Keratinocyte (primary cell): ENCODE measurements at places on chromosomes 3 and 15. TPM values are rescaled to one million over a fixed set of nuclear protein-coding genes. Genes with fewer than 3 reads are reported as not detected.
A peak's percentile ranks its signal among the peaks of the same experiment; 100 is the strongest.

DNA sequence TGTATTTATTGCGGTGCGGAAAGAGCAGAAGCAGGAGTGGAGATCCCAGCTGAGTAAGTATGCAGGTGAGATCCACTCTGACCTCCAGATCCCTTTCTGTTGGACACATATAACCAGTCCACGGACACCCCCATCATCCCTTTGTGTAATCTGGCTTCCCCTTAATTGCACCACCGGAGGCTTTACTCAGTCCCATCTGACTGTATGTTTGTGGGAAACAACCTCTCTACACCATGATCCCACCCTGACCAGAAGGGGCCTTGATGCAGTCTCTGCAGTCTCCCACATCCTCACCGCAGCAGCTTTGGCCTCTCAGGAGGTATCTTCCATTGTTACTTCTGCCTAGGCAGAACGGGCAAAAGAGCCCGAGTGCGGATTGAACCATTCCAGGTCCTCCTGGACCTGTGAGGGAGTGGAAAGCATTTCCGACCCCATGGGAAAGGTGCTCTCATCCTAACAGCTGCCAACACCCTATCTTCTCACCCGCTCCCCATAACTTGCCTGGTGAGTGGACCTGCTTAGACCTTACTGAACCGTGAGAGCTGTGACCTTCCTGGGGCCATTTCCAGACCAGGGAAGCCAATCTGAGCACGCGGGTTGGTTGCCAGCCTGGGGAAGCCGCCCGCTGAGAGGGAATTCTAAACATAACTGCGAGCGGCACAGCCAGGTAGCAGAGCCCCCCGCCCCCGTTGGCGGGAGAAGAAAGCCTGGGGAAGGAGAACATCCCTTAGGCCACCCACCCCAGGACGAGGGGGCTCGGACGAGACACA is 1.1 kb downstream of the SLCO2A1 start:
- no peaks in the 10 kb centered on the region for H3K36me3 ChIP-seq
- peaks cover 7% of the 10 kb centered on the region for H3K4me1 ChIP-seq
- H3K27me3 ChIP-seq, result peaks cover 43% of the 10 kb centered on the region
- DNase-seq, result no peak
- peak overlapping the region; percentile 44 for H3K4me3 ChIP-seq

The SLC15A2 gene
- 1.6 to 3.4 TPM (median 2.6 TPM) in 3 replicates for polyA plus RNA-seq

The GATM gene
- 0.53 to 1.2 TPM (median 0.60 TPM) in 3 replicates for polyA plus RNA-seq

DNA sequence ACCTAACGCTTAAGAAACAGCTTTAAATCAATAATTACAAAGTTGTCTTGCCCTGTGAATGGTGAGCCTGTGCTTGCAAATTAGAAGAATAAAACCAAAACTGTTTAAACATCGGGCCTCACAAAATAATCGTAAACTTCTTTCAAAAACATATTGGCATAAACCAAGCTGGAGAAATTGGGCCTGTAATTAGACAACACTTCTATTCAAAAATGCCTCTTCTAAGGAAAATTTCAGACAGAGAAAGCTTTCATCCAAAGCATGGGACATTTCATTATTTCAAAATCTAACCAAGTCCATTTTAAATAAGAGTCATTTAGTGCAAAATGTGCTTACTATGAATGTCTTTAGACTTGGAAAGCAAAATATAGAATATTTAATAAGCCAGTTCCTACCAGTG is 35.5 kb upstream of the GNB4 start:
- H3K36me3 ChIP-seq, result no peaks in the 10 kb centered on the region
- no peak overlapping the region for H3K27ac ChIP-seq
- DNase-seq, result no peak
- no peaks in the 10 kb centered on the region for H3K27me3 ChIP-seq
- H3K4me3 ChIP-seq, result no peak overlapping the region
- no peaks in the 10 kb centered on the region for H3K4me1 ChIP-seq

GRCh38 chr3:14289590-14290461 is 111.2 kb downstream of the LSM3 start:
- peaks cover 4% of the 10 kb centered on the region for H3K4me1 ChIP-seq
- DNase-seq, result no peak
- H3K27me3 ChIP-seq, result no peaks in the 10 kb centered on the region
- no peak overlapping the region for H3K4me3 ChIP-seq
- no peak overlapping the region for H3K27ac ChIP-seq

DNA sequence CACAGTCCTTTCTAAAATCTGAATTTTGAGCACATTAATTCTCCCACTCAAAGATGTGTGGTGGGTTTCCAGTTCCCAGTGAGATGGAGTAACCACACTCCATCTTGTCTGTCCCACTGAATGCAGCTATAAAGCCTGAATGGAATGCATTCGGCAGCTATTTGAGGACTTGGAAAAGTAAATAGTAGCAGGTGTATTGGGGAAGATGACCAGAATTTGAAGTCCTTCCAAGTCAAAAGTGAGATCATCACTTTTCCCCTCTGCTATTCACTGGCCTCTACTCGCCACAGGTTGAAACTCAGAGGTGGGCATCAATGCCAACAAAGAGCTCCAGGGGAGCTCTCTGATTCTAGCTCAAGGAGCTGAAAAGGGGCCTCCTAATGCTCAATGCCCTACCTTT is 8.1 kb upstream of the GNB5 start:
- H3K27me3 ChIP-seq, result no peaks in the 10 kb centered on the region
- H3K4me1 ChIP-seq, result no peaks in the 10 kb centered on the region
- H3K27ac ChIP-seq, result no peak overlapping the region
- no peaks in the 10 kb centered on the region for H3K36me3 ChIP-seq

The IL1RAP gene
- polyA plus RNA-seq, result 62.8 to 93.5 TPM (median 69.7 TPM) in 3 replicates

The SERINC4 gene
- polyA plus RNA-seq, result 0.05 to 0.14 TPM in 2 of 3 replicates, not detected in the other

The SNTN gene
- polyA plus RNA-seq, result not detected in 3 replicates

- peak overlapping the region; percentile 80 for H3K27ac ChIP-seq
- no peak overlapping the region for H3K4me3 ChIP-seq
Observed at GRCh38 chr3:128794067-128794768, 68.2 kb downstream of the RAB7A start.

The CPN2 gene
- not detected in 3 replicates for polyA plus RNA-seq

DNA sequence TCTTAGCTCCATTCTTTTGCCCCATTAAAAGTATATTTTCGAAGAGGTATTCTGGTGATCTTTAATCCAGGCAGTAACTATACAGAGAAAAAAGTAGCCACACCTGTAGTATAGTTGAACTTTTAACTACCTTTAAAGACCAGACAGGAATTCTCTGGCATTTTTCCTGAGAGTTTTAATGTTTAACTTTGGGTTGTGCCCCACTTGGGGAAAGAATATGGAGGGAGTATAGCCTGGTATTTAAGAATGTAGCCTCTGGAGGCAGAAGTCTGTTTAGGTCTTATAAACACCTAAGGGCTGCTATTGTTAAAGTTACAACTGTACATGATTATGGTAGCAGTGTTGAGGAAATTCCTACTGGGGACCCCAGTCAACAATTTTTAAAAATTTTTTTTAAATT is 19.3 kb downstream of the C3orf85 start:
- no peaks in the 10 kb centered on the region for H3K27me3 ChIP-seq
- no peaks in the 10 kb centered on the region for H3K36me3 ChIP-seq
- no peak overlapping the region for H3K4me3 ChIP-seq
- no peaks in the 10 kb centered on the region for H3K4me1 ChIP-seq

The ZNF660 gene
- 0.01 to 0.05 TPM (median 0.02 TPM) in 3 replicates for polyA plus RNA-seq

DNA sequence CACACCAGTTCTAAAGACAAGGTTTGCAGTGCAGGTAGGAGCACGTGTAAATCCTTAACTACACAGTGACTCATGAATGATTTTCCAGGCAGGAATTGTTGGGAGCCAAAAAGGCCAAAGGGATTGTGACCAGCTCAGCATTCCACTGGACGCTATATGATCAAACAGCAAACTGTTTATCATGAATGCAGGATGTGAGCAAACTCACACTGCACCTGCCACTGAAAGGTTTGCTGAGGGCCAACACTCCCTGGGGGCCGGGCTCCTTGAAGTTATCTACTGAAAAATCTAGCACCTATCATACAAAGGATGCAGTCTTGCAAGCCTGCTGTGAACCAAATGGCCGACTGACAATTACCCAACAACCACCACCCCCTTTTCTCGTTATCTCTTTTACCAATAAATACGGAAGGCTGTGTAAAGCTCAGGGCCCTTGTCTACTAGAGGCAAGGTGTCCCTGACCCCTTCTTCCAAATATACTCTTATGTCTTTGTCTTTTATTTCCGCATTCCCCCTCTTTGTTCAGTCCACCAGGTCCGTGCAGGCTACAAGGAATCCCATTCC is 11.5 kb upstream of the DNASE1L3 start:
- H3K36me3 ChIP-seq, result no peaks in the 10 kb centered on the region
- H3K27me3 ChIP-seq, result no peaks in the 10 kb centered on the region
- no peak overlapping the region for H3K4me3 ChIP-seq
- peak; percentile 69 for DNase-seq

The DBR1 gene
- polyA plus RNA-seq, result 9.9 to 16.2 TPM (median 14.0 TPM) in 3 replicates

The CYP1A2 gene
- polyA plus RNA-seq, result 0.04 to 0.09 TPM in 2 of 3 replicates, not detected in the other

- no peak overlapping the region for H3K27ac ChIP-seq
- no peak for DNase-seq
- no peaks in the 10 kb centered on the region for H3K36me3 ChIP-seq
Observed at GRCh38 chr3:49867871-49868321, 1.8 kb downstream of the CAMKV start.

DNA sequence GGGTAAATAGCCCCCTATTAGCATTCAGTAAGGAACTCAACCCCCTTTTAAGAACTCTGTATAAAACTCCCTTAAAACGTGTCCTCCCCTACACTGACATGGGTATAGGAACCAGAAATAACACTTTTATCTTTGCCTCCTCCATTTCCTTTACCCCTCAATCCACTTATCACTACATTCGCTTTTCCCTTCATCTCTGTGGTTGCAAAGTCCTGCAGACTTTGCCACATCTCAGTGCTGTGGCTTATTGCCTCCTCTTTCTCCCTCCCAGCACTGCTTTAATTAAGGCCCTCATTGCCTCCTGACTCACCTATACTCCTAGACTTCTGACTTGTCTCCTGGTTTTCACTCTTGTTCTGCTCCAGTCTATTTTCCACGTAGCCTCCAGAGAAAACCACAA is 94.3 kb upstream of the GADL1 start:
- H3K4me3 ChIP-seq, result no peak overlapping the region
- no peaks in the 10 kb centered on the region for H3K36me3 ChIP-seq
- H3K27me3 ChIP-seq, result no peaks in the 10 kb centered on the region
- H3K4me1 ChIP-seq, result no peaks in the 10 kb centered on the region
- no peak for DNase-seq

DNA sequence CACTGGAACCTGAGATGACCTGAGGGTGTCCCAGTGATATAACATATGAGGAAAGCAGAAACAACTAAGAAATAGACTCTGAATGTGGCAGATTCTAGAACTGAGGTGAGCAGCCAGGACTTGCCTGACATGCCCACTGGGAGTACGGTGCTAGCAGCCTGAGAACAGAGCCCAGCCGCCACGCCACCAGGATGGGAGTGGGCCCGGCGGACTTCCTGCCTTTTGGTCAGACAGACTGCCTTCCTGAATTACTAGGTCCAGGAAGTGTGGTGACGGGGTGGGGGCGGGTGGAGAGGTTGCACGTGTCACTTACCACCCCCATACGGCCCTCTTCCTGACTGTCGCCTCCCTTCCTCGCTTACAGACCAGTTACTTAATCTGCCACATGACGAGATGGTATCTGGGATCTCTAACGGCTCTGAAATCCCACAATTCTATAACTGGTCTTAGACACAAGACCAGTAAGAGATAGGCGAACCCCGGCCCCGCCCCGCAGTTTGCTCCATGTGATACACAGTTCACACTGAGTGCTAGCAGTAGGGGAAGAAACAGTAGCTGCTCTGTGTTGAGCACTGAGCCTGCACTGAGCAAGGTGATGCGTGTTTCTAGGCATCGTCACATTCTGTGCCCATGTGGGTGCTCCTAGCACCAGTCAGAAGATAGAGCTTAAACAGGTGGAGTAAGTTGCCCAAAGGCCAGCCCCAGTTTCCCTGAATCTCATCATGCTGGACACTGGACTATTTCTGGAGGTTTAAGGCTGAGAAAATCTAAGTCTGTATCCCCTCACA is 95.7 kb downstream of the CPN2 start:
- no peaks in the 10 kb centered on the region for H3K36me3 ChIP-seq
- no peaks in the 10 kb centered on the region for H3K4me1 ChIP-seq
- H3K27me3 ChIP-seq, result peaks cover 26% of the 10 kb centered on the region

- H3K27ac ChIP-seq, result no peak overlapping the region
- no peaks in the 10 kb centered on the region for H3K27me3 ChIP-seq
- no peaks in the 10 kb centered on the region for H3K36me3 ChIP-seq
Observed at GRCh38 chr15:47741082-47741481, 23.8 kb downstream of the SEMA6D start.
